PC-9 (cell line): ENCODE measurements at places on chromosomes 12 and 14. TPM values are rescaled to one million over a fixed set of nuclear protein-coding genes. Genes with fewer than 3 reads are reported as not detected.

Gene NGB
- total RNA-seq, result not detected in 2 replicates

Gene KRT74
- not detected in 2 replicates for total RNA-seq

Gene SERPINA3
- not detected in 2 replicates for total RNA-seq

Gene MYF6
- not detected in 2 replicates for total RNA-seq

Gene INTS13
- total RNA-seq, result 34.4 and 40.8 TPM in 2 replicates

Gene CFAP251
- 3.7 and 4.3 TPM in 2 replicates for total RNA-seq

Gene CFAP54
- 7.1 and 16.4 TPM in 2 replicates for total RNA-seq

Gene IFNG-AS1
- total RNA-seq, result not detected in 2 replicates

GRCh38 chr12:65924716-65925115 lies 100.4 kb downstream of the HMGA2 start:
- peaks cover 3% of the 10 kb centered on the region for H3K36me3 ChIP-seq
- no peak overlapping the region for H3K27ac ChIP-seq
- H3K4me1 ChIP-seq, result no peaks in the 10 kb centered on the region

DNA sequence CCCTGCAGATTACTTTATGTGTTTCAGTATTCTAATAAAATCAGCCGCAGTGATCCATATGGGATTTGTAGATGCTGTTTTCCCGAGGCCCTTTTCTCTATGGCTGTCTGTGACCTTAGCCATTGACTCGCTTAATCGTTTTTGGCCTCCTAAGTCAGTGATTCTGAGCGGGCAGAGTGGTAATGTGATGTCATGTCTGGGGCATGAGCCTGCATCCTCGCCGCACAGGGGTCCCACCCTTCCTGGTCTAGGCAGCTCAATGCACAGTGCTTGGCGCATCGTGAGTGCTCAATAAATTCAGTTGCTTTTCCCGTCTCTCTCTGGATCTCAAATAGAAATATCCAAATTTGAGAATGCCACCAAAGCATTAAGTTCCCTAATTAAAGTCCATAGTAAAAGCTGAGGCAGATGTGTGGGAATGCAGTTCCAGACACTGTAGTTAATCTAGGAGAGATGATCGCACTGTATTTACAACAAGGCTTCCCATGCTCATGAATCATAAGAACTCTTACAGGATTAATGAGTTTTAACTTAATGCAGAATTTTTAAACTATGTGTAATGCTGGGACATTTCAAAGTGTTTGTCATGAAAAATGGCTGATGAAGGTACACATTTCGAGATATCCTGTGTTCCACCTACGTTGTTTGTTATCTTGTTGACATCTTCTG lies 29.3 kb downstream of the HMGA2 start:
- H3K4me3 ChIP-seq, result no peak overlapping the region
- no peaks in the 10 kb centered on the region for H3K4me1 ChIP-seq
- DNase-seq, result no peak

- H3K27me3 ChIP-seq, result no peaks in the 10 kb centered on the region
- H3K4me3 ChIP-seq, result no peak overlapping the region
- DNase-seq, result no peak
- H3K27ac ChIP-seq, result peak overlapping the region; percentile 15; the same call in 1 of the 2 replicates
- no peaks in the 10 kb centered on the region for H3K36me3 ChIP-seq
Measured at GRCh38 chr12:122412851-122413433, 9.5 kb downstream of the CLIP1 start.

DNA sequence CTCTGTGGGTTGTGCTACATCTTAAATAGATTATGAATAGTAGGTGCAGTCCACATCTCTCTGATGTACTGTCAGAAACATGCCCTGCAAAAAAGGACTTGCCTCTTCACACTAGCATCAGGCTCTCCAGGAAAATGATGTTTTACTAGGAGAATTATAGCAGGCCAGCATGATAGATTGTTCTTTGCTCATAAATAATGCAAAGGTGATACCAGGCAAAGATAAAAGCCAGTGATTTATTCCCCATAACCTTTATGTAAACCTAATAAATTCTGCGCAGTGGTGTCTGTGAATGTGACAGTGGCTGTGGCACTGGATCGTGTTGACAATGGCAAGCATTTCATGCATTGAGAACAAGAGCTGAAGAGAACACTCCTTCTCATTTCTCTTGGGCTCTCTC lies 646.5 kb upstream of the SEL1L start:
- no peak for DNase-seq
- H3K27me3 ChIP-seq, result no peaks in the 10 kb centered on the region
- H3K4me1 ChIP-seq, result no peaks in the 10 kb centered on the region

- DNase-seq, result no peak
- no peak overlapping the region for H3K4me3 ChIP-seq
- no peak overlapping the region for H3K27ac ChIP-seq
- H3K36me3 ChIP-seq, result no peaks in the 10 kb centered on the region
Measured at GRCh38 chr12:31651893-31652521, 7.5 kb upstream of the ETFBKMT start.

DNA sequence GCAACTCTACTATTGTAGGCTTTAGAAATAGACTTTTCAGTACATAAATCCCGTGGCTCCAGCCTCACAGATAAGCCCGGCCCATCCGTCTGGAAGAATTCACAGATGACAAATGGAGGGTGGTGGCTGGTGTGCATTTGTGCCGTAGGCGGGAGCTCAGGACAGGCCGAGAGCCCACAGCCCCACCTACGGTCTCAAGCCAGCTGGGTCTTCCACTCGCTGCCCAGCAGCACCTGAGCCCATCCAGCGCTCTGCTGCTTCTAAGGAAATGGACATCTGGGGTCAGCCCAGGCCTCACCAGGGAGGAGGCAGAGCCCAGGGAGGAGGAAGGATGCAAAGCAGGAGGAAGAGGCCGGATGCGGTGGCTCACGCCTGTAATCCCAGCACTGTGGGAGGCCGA lies 72.8 kb downstream of the KIF26A start:
- no peaks in the 10 kb centered on the region for H3K4me1 ChIP-seq
- no peak for DNase-seq
- H3K27ac ChIP-seq, result no peak overlapping the region
- peaks cover 90% of the 10 kb centered on the region for H3K27me3 ChIP-seq
- no peak overlapping the region for H3K4me3 ChIP-seq
- H3K36me3 ChIP-seq, result no peaks in the 10 kb centered on the region

GRCh38 chr12:18998343-18999261 lies 130.9 kb upstream of the PLEKHA5 start:
- no peak overlapping the region for H3K4me3 ChIP-seq
- H3K27me3 ChIP-seq, result no peaks in the 10 kb centered on the region
- peaks cover 11% of the 10 kb centered on the region for H3K4me1 ChIP-seq
- no peak for DNase-seq
- no peaks in the 10 kb centered on the region for H3K36me3 ChIP-seq
- H3K27ac ChIP-seq, result peak overlapping the region; percentile 46; the same call in 1 of the 2 replicates

GRCh38 chr12:76556368-76556767 lies 3.2 kb downstream of the OSBPL8 start:
- no peak for DNase-seq
- H3K4me1 ChIP-seq, result peaks cover 10% of the 10 kb centered on the region; the same call in 1 of the 2 replicates
- no peaks in the 10 kb centered on the region for H3K27me3 ChIP-seq
- no peak overlapping the region for H3K4me3 ChIP-seq
- H3K27ac ChIP-seq, result no peak overlapping the region

DNA sequence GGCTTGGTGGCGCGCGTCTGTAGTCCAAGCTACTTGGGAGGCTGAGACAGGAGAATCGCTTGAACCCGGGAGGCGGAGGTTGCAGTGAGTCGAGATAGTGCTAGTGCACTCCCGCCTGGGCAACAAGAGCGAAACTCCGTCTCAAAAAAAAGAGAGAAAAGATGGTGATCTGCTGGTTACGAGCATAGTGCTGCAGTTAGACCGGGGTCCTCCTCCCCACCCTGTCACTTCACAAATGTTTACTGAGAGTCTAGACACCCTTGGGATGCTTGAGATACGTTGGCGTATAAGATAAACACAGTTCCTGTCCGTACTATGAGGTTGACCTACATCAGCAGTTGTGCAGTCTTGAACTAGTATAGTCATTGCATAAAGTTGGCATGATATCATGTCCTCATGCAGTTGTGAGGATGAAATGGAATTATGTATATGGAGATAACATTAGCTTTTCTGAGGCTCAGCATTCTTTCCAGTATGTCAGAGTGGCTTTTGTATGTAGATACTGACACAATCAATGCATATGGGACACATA lies 787 bp downstream of the ACAD10 start:
- peak overlapping the region; percentile 54; the same call in 1 of the 2 replicates for H3K27ac ChIP-seq
- no peak for DNase-seq
- H3K36me3 ChIP-seq, result peaks cover 4% of the 10 kb centered on the region
- no peaks in the 10 kb centered on the region for H3K27me3 ChIP-seq
- peak overlapping the region; percentile 88 for H3K4me3 ChIP-seq
- H3K4me1 ChIP-seq, result peaks cover 18% of the 10 kb centered on the region; the same call in 1 of the 2 replicates

DNA sequence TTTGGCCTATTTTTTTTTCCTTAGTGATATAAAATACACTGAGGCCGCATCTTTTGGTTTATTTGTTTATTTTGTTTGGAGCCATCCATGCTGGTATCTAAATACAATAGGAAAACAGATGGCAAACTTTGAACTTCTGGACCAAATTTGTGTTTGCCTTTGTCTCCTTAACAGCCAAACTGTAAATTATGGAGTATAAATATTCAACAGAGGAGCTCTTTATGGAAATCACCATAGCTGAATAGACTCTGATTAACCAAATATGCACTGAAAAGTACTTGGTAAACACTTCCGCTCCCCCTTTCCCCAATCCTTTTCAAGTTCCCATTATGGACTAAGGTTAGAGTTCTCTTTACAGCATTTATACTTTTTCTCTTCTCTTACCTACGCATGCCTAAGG lies 80.5 kb downstream of the TESC start:
- no peak overlapping the region for H3K27ac ChIP-seq
- no peaks in the 10 kb centered on the region for H3K4me1 ChIP-seq

DNA sequence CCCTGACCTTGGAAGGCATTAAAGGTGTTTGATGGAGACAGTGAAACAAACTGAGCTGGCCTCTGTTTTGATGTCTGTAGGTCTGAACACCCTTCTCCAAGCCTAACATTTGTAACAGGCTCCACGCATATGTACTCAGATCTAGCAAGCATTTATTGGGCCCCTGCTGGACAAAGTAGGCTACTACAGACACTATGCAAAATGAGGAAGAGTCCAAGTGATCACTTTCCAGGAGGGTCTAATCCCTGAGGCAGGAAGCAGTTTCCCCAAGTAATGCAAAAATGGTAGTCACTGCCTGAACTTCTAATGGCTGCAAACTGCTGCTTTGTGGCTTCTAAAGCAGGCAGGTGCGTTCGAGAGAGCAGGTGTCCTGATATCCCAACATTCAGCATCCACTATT lies 405.8 kb downstream of the MED13L start:
- peak overlapping the region; percentile 90 for H3K27ac ChIP-seq
- peak; percentile 50 for DNase-seq
- H3K4me1 ChIP-seq, result peaks cover 35% of the 10 kb centered on the region
- H3K36me3 ChIP-seq, result no peaks in the 10 kb centered on the region
- peak overlapping the region; percentile 38; the same call in 1 of the 2 replicates for H3K4me3 ChIP-seq

- no peaks in the 10 kb centered on the region for H3K27me3 ChIP-seq
- DNase-seq, result no peak
- H3K36me3 ChIP-seq, result no peaks in the 10 kb centered on the region
- H3K27ac ChIP-seq, result no peak overlapping the region
Measured at GRCh38 chr12:92597997-92598396, 104.8 kb upstream of the PLEKHG7 start.

DNA sequence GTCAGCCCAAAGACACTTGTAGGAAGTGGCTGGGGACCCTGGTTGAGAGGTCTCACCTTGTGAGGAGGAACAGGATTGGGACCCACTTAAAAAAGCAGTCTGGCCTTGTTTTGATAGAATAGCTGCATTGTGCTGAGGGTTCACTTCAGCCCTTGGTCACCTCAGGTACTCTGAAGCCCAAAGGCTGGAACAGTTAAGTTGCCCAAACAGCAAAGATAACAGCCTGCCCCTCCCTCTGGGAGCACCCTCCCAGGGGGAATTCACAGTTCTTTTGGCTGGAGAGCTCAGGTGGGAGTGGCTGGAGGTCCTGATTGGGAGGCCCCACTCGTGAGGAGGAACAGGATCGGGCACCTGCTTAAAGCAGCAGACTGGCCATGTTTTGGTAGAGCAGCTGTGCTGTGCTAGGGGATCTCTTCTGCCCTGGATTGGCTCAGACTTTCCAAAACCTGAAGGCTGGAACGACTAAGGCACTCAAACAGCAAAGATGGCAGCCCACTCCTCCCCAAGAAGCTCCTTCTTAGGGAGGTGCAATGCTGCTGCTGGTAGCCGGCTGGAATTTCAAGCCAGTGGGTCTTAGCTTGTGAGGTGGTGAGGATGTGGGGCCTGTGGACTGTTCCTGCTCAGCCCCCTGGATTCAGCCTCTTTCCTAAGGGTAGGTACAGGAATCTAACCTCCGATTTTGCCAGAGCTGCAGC lies 143.8 kb upstream of the SLC38A2 start:
- no peak for DNase-seq
- H3K27ac ChIP-seq, result no peak overlapping the region
- H3K27me3 ChIP-seq, result no peaks in the 10 kb centered on the region
- H3K4me3 ChIP-seq, result no peak overlapping the region
- H3K36me3 ChIP-seq, result no peaks in the 10 kb centered on the region

- no peaks in the 10 kb centered on the region for H3K36me3 ChIP-seq
- no peaks in the 10 kb centered on the region for H3K27me3 ChIP-seq
- no peak for DNase-seq
- no peaks in the 10 kb centered on the region for H3K4me1 ChIP-seq
Measured at GRCh38 chr12:88432531-88433490, 147.5 kb downstream of the KITLG start.

GRCh38 chr14:39452680-39453079 lies 20.4 kb upstream of the FBXO33 start:
- no peak for DNase-seq
- no peak overlapping the region for H3K27ac ChIP-seq
- H3K4me1 ChIP-seq, result no peaks in the 10 kb centered on the region
- no peak overlapping the region for H3K4me3 ChIP-seq

DNA sequence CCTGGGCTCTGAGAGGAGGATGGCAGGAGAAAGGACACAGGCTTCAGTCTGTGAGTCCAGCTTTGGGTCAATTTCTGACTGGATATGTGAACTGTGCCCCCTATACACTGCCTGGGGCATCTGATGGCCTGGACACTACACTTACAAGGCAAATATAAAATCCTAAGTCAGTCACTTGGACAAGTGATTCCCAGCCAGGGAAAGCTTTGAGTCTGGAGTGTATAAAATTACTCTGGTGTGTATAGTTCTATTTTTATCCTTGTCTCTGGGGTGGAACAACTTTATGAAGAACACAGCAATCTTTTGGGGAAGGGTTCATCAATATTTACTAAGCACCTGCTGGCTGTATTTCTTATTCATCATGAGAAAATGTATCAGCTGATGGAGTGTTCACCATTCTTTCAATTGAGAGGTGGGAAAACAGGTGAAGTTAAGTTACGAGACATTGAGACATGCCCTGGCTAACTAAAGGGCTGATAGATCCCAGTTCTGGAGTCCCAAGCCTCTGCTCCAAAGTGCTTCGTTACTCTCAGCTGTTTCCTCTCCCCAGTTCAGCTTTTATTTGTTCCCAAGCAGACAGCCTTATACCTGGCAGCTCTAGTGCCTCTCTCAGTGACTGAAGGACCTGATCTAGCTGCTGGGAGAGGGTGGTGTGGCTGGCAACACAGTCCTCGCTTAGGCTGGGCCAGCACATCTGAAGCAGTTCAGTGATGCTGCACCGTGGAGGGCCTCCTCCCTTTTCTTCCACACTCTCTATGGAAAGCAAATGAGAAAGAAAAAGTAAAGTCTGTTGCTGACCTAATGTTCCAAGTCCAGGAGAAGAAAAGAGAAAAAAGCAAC lies 30.9 kb downstream of the ZFYVE26 start:
- no peak overlapping the region for H3K4me3 ChIP-seq
- H3K4me1 ChIP-seq, result no peaks in the 10 kb centered on the region
- peaks cover 10% of the 10 kb centered on the region; the same call in 1 of the 2 replicates for H3K36me3 ChIP-seq

- no peaks in the 10 kb centered on the region for H3K4me1 ChIP-seq
- no peak overlapping the region for H3K4me3 ChIP-seq
- no peak for DNase-seq
Measured at GRCh38 chr14:33184587-33184986, 245.9 kb downstream of the NPAS3 start.

GRCh38 chr12:58776144-58776543 lies 144.2 kb downstream of the LRIG3 start:
- no peaks in the 10 kb centered on the region for H3K27me3 ChIP-seq
- H3K27ac ChIP-seq, result no peak overlapping the region
- no peaks in the 10 kb centered on the region for H3K4me1 ChIP-seq
- DNase-seq, result no peak
